ENCODE measurements at places on chromosomes 6 and 20.

- no peak for DNase-seq
Measured at GRCh38 chr6:155324993-155325392, 10.7 kb upstream of the TFB1M start.

DNA sequence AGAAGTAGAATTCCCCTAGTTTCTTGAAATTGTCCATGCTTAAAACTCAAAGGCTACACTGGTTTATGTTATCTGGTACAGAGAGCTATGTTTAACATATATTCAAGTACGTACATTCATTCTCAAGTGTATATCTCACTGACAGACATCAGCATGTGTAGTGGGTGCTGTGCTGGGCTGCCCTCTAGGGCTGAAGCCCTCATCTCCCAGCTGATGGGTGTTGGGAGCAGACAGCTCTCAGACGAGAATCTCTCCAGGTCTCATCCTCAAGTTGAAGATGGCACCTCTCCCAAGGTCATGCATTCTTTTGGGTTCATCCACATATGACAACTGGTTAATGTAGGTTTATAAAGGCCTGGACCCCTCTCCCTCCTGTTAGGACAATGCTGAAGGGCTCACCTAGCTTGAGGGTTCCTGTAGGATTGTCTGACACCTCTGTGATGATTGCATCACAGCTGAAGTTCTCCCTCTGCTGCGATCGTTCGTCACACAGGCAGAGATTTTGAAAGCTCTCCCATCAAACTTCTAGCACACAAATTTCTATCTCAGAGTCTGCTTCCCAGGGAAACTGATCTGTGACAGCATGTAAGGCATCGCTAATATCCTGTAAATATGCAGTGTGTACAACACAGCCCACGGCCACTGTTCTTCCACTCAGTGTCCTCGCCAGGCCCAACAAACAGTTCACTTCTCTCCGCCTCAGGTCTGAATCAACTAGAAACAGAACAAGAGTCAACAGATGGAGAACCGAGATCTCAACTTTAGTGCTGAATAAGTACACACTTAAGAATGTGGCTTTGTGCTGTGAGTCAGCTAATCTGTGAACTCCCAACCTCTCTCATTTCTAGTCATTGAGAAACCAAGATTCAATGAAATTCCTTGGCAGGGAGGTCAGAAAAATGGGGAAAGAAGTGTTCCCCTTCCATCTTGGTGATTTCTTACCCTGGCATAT lies 43.2 kb downstream of the PREP start:
- DNase-seq = peak; percentile 97

- peak; percentile 15 for DNase-seq
Measured at GRCh38 chr6:82268301-82268846, 20.8 kb upstream of the IBTK start.

- DNase-seq = no peak
Measured at GRCh38 chr6:92723390-92723931, 695.9 kb downstream of the EPHA7 start.

DNA sequence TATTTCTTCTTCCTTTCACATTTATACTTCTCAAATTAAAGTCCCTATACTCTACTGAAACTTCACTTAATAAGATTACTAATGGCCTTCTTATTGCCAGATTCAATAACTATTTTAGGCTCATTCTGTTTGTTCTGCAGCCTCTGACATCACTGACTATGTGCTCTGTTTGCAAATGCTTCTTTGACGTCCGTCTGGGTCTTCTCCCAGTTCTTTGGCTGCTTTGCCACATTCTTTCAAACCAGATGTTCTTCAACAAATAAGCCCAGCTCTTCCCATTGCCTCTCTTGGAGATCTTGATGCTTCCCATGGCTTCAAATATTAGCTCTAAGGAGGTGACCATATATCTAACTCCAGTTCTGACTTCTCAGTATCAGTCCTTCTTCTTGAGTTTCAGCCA lies 117.4 kb downstream of the BTBD9 start:
- no peak for DNase-seq
